Dorsolateral prefrontal cortex (tissue), 122 donors: ENCODE measurements at places on chromosomes 4 and X. TPM values are rescaled to one million over a fixed set of nuclear protein-coding genes. Genes with fewer than 3 reads are reported as not detected.

CENPVL3 gene
- 0.32 TPM for total RNA-seq

STPG2 gene
- 1.9 TPM for total RNA-seq

IL3RA gene
- 1.6 TPM for total RNA-seq

TCEAL3 gene
- 68.5 TPM for total RNA-seq

PRR27 gene
- total RNA-seq: not detected

NDST3 gene
- 33.5 TPM for total RNA-seq

TLR7 gene
- 1.3 TPM for total RNA-seq

MSANTD1 gene
- total RNA-seq: 5.0 TPM

ETDA gene
- not detected for total RNA-seq

IL13RA2 gene
- total RNA-seq: 1.7 TPM

PRDM8 gene
- 49.2 TPM for total RNA-seq

HPGDS gene
- total RNA-seq: 3.2 TPM

TET2 gene
- 20.1 TPM for total RNA-seq

FAM133A gene
- total RNA-seq: 4.9 TPM

LUZP4 gene
- not detected for total RNA-seq

NLGN4X gene
- 47.6 TPM for total RNA-seq

TCEAL5 gene
- 25.1 TPM for total RNA-seq

PDE6B gene
- total RNA-seq: 51.2 TPM

BMP3 gene
- 1.6 TPM for total RNA-seq

HMGB3 gene
- total RNA-seq: 5.9 TPM

AWAT2 gene
- not detected for total RNA-seq

FMR1NB gene
- not detected for total RNA-seq

RHOXF2 gene
- not detected for total RNA-seq

CHRDL1 gene
- total RNA-seq: 10.5 TPM

PGAM4 gene
- not detected for total RNA-seq

ASMT gene
- not detected for total RNA-seq

KIAA1210 gene
- not detected for total RNA-seq

FGFBP1 gene
- not detected for total RNA-seq

MAGED1 gene
- 163 TPM for total RNA-seq

UGT2B10 gene
- total RNA-seq: not detected

CENPI gene
- total RNA-seq: 2.5 TPM

GYG2 gene
- total RNA-seq: 14.6 TPM

TRIM61 gene
- 0.94 TPM for total RNA-seq

SASH3 gene
- total RNA-seq: 5.1 TPM

SLITRK2 gene
- 23.5 TPM for total RNA-seq

HMX1 gene
- total RNA-seq: 0.32 TPM

SPANXA1 gene
- total RNA-seq: not detected

RHOXF2B gene
- 0.19 TPM for total RNA-seq

ETFDH gene
- total RNA-seq: 43.4 TPM

AMER1 gene
- total RNA-seq: 6.9 TPM
